NB4 (cell line): ENCODE measurements at places on chromosomes 16 and 17.

DNA sequence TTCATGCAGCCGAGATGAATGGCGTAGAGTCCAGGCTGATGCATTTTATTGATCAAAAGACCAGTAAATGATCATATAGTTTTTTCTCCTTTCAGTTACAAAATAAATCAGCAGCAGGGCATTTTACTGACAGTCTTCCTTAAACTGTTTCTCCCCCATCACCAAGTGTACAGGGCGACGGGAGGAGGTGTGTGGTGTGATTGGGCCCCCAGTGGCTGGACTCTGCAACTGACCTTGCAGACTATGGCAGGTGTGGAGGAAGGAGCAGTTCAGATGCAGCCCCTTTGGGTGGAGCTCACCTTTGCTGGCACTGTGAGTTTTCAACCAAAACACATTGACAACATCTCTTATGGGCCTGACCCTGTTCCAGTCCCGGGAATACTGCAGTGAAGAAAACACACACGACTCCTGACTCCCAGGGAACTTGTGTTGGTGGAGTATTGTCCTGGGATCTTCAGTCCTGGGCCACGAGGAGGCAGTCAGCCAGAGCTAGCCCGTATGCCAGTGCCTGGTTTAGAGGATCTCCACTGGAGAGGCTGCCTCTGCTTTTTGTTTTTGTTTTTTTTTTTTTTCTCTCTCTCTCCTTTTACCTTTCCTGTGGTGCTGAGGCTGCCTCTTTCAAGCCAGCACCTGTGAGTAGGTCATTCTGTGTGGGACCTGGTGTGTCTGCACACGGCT, 29.8 kb downstream of the KIAA0513 start:
- DNase-seq = no peak

DNA sequence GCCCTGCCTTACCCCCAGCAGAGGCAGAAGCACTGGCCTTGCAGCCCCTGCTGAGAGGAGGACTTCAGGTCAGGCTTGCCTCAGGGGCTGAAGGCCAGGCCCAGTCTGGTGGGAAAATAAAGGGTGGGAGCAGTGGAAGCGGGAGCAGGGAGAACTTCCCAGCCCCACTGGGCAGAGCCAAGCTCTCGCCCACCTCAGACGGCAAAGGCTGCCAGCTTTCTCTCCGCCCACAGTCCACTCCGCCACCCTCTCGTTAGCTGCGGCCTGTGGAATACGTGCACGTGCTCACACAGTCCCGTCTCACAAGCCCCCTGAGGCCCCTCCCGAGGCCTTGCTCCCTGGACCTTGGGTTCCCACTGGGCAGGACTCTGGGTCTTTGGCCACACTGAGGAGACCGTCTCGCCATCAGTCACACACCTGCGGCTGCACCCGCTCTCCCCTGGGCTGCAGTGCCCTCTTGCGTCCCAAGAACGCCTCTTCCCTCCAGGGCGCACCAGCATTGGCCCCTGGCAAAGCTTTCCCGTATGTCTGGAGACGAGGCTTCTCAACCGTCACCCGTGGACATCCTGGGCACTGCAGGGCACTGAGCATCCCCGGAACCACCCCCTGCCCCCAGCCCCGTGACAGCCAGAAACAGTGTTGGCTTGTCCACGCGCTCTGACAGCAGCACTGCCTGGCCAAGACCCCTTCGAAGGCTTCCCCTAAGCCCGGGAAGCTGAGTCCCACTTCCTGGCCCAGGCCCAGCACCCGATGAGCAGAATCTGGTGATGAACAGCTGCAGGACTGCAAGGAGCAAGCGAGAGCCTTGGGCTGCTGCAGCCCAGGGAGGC, 8.3 kb downstream of the MRPL28 start:
- DNase-seq = peak; percentile 79

GRCh38 chr16:69013991-69014390, 91.5 kb upstream of the HAS3 start:
- no peak for DNase-seq

DNA sequence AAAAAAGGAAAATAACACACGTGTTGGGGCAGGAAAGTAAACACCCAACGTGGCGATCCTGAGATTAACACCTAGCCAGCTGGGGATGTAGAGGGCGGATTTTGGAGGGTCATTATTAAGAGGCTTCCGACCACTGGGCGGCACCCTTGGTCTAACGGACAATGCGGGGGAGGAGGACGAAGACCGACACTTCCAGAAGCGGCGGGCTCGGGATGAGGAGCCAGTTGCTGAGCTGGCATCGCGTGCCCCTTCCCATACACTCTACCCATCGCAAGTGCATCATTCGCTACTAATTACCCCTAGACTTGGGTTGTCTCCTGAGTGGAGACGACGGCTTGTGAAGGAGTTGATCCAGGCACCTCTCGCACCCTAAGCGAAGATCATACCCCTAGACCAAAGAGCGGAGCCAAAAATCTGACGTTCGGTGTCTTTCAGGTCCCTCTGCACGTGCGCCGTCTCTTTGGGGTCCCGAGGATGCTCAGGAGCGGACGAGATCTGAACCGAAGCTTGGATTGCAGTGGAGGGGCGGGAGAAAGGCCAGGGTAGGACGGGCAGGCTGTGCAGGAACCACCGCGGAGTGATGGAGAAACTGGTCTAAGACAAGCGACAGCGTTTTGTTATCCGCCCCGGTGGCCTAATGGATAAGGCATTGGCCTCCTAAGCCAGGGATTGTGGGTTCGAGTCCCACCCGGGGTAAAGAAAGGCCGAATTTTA, 17.6 kb downstream of the ZNF213 start:
- DNase-seq = peak; percentile 91

DNA sequence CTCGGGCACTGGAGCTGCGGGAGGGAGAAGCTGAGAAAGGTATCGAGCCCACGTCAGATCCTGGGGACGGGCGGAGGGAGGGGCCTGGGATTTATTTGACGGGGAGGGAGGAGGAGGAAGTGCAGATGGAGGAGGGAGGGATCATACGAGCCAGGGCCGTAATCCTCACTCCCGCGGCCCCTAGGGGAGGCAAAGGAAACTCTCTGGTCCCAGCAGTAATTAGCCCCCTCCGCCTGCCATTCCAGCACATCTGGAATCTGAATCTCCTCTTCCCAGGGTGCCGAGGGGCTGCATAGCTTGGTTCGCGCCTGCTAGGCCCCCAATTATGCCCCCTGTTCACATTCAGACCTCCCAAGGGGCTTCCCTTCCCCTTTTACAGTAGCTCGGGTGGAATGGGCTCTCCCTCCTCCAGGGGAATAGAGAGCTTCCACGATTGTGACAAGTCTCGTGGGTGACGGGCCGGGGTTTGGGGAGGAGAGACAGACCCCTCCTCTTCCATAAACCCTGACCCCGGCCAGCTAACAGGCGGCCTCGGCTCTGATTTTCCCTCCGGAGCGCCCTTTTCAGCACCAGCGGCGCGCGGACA, at the start of gene SEZ6L2:
TSS of gene SEZ6L2 (minus strand) at position 35 of the 586 bp plus-strand sequence. CDS start 531 bp downstream, outside the sequence.
- peak; percentile 66 for DNase-seq

GRCh38 chr17:79814127-79814973, 17.5 kb upstream of the CBX8 start:
- DNase-seq = no peak

DNA sequence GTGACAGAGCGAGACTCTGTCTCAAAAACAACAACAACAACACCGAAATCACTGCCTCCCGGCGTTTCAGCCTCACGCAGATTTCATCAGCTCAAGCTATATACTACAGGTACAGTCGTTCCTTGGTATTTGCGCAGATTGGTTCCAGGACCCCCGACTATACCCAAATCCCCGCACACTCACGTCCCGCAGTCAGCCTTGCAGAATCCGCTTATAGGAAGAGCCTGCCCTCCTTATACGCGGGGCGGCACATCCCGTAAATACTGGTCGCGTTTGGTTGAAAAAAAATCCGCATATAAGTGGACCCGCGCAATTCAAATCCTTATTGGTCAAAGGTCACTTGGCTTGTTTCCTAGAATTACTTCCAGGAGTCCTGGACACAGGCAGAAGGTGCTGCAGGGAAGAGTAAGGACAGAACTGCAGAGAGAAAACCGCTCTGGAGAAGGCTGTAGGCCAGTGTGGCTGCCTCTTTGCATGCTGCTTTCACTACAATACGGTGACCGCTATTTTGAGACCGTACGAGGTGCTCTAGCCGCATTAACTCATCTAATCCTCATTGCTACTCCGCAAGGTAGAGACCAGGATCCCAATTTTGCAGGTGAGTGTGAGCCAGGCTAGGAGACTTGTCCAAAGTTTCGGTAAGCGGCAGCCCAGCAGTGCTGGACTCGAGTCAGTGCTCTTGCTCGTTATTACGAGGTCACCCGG, 718 bp downstream of the NDUFAB1 start:
- no peak for DNase-seq

GRCh38 chr17:61161615-61162134, 238.0 kb upstream of the TBX2 start:
- no peak for DNase-seq

DNA sequence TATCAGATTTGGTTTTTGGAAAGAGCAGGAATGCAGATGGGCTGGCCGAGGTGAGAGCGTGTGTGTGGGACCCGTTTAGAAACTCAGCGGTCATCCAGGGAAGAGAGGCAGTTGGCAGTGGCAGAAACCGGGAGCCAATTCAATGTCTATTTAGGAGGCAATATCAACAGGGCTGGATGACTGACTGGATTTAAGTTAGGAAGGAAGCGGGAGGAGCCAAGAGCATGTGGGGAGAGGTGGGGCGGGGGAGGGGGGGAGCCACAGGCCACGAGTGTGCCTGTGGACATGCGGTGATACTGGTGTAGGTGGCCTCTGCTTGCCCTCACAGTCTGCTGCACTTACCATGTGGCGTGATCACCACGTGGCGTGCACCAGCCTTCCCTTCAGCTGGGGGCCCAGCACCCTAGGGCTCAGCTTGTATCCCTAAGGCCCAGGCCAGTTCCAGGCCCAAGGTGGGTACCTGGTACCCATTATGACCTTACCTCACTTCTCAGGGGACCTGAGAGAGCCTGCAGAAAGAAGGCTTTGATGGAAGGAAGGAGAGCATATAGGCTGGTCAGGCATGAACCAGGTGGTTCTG, 10.8 kb upstream of the TPPP3 start:
- no peak for DNase-seq

- DNase-seq = no peak
These were observed 8.3 kb downstream of the UBALD1 start for GRCh38 chr16:4606354-4606753.

GRCh38 chr17:42081516-42082129, 16.6 kb downstream of the ZNF385C start:
- DNase-seq = no peak

- no peak for DNase-seq
These were observed 3.3 kb upstream of the CCDC57 start for GRCh38 chr17:82215972-82216300.

DNA sequence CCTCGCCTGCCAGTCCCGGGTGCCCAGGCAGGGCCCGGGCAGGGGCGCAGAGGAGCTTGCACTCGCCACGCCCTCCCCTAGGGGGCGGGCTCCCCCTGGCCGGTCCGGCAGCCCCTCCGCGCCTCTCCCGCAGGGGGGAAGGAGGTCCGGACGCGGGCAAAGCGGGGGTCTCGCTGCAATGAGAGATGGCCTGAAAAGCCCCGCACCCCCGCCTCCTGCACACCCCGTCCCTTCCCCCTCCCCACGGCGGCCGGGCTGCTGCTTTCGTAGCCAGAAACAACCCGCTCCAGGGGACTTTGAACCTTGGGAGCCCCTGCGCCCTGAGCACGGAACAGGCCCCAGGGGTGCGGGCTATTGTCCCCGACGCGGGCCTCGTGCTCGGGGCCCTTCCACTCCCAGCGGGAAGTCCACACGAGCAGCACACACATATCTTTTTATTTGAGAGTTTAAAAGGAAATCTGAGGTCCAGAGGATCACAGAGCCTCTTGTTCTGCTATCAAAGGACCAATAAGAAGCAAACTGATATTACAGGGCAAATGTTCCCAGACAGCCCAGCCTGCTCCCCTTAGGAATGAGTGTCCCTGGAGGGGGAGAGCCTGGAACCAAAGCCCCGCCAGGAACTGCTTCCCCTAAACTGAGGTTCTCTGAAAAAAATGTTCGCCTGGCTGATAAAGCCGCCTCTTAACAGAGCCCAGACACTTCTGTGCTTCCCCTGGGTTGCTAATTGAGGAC, 5.8 kb upstream of the CBX4 start:
- DNase-seq = peak; percentile 63

DNA sequence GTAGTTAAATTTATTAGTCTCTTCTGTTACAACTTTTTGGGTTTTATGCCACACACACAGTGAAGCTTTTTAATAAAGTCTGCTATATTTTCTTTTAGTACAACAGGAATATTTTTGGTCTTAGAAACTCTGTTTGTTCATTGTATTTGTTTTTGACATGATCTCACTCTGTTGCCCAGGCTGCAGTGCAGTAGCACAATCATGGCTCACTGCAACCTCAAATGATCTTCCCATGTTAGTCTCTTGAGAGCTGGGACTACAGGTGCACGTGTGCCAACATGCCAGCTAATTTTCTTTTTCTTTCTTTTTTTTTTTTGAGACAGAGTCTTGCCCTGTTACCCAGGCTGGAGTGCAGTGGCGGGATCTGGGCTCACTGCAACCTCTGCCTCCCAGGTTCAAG, 27.1 kb downstream of the PPM1D start:
- no peak for DNase-seq

GRCh38 chr17:50765454-50766221, 1.7 kb downstream of the ANKRD40CL start:
- DNase-seq = peak; percentile 61

- DNase-seq = peak; percentile 52
These were observed 45.9 kb downstream of the JPH3 start for GRCh38 chr16:87648236-87648635.

GRCh38 chr17:44324571-44325275, at the start of gene SLC25A39:
Gene SLC25A39 (minus strand): TSS chr17:44324823. CDS start chr17:44323562, 1,261 bp downstream.
- DNase-seq = peak; percentile 94
